ENCODE measurements at places on chromosomes 6 and 20.

DNA sequence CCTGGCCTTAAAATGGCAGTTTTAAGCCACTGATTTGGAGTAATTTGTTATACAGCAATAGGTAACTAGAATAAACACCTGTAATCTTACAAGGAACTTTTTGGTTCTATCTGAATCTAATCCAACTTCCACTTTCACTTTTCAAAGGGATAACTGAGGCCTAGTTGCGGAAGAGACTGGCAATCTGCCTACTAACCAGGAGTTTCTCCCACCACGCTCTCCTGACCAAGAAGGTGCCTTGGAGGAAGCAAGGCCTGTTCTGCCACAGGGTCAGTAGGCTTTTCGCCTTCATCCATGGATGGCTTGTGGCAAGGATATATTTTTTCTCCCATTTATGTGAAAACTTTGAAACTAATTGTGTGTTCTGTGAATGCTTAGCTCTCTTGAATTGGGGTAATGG lies 12.9 kb upstream of the MYBL2 start:
- no peak for DNase-seq

- DNase-seq, result no peak
Measured at GRCh38 chr20:32512047-32512385, 73.1 kb downstream of the NOL4L start.

DNA sequence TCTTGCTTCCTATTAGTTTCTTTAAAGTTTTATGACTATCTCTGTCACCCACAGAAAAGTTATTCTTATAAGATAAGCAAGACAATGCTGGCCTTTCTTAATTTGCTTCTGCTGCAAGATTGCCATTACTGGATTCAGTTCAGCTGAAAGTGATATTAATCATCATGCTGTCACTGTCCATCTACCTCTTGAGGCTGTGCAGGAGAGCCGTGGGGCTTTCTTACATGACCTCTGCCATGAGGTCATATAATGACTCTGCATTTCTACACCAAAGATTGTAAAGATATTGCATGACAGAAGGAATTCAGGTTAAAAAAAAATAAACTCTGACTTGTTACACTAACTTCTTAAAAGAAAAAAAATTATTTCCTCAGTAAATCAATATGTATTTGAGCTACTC lies 106.9 kb downstream of the TRDN start:
- DNase-seq, result no peak

- peak; percentile 73 for DNase-seq
Measured at GRCh38 chr20:62651285-62652021, 9.2 kb downstream of the SLCO4A1 start.

Measured in activated T-helper 2 cell treated with anti-CD3 and anti-CD28 coated beads, Interferon-gamma antibody, Interleukin-2, Interleukin-4, amounts not matched to agents 10 μg/mL and 5 μg/mL and 100 μg/mL, durations not matched to agents 14 hours and 24 hours and 36 hours (primary cell).